ENCODE measurements at places on chromosomes 4 and X.

- no peak for DNase-seq
These were observed 27.0 kb upstream of the ZNF280C start for GRCh38 chrX:130295519-130296296.

DNA sequence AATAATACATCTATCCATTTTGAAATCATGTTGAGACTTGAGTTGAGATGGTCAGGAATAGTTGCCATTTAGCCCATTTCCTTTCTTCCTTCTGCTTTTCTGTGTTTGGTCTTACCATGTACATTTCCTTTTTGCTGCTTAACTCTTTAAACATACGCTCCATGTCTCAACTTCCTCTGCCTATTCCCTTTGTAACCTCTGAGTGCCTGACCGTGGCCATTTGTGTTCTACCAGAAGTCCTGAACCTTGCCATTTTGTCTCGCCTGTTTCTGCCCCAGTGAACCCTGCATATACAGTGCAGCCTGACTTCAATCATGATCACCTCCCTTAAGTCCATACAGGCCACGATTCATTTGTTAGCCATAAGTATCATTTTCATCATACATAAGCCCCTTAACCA lies 169.0 kb downstream of the RAPGEF2 start:
- no peak for DNase-seq

DNA sequence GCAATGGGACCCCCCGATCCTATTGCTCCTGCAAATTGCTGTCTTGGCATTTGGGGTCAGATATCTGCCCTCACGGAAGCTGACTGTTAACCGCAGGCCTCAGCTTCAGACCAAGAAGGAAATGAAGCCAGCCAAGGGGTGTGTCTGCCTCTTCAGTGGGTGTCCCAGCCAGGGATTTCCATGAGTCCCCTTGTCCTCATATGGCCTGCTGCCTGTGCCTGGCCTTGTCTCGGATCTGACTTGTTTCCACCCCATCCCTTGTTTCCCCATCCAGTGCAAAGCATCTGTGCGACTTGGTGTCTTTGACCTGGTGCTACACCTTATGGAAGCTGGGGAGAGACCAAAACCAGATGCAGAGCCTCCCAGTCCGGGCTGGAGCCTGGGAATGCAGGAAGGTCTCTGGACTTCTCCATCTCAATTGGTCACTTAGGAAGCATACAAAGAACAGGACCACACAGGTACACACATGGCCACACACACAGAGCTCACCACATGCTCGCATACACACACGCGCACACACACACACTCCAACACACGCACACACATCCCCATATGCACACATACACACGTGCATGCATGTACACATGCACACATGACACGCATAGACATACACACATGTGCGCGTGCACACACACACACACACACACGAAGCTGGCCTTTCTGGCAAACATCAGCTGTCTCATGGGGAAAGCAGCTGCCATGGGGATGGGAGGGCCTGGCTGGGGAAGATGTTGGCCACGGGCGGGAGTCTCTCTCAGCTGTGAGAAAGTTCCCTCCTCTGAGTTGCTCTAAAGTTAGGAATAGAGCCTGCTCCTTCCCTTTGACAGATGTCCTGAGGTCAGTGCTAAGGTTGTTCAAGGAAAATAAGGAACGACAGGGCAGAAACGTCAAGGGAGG lies 65.5 kb downstream of the CRMP1 start:
- DNase-seq: no peak

DNA sequence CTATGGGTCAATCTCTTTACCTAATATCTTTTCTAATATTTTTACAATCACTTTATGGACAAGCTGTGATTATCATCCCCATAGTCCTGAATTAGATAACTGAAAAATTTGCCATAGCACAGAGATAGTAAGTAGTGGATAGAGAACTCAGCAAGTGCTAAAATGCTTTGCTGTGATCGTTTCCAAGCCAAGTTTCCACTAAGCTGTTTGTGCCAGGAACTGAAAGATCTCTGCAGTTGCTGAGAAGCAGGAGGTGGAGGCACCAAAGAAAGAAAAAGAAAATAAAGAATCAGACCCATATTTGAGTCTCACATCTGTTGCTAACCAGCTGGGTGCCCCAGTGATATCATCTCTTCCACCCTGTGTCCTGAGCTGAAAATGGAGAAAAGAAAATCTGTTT lies 605.6 kb upstream of the BOD1L1 start:
- DNase-seq: no peak

DNA sequence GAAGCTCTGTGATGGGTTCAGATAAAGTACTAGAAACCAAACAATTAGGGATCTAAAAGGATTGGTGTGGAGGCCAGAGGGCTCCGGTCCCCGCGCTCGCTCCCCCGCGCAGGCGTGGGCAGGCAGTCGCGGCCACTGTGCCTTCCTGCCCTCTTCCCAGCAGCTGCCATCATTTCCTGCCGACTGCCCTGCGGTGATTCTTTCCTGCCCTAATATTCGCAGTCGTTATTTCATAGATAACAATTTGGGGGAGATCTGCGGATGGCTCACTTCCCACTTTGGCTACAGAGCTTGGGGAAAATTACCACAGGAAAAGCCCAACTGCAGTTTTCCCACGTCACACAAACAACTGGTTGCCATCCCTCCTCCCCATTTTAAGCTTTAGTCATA lies 2.2 kb downstream of the GRIA2 start:
- DNase-seq: no peak

DNA sequence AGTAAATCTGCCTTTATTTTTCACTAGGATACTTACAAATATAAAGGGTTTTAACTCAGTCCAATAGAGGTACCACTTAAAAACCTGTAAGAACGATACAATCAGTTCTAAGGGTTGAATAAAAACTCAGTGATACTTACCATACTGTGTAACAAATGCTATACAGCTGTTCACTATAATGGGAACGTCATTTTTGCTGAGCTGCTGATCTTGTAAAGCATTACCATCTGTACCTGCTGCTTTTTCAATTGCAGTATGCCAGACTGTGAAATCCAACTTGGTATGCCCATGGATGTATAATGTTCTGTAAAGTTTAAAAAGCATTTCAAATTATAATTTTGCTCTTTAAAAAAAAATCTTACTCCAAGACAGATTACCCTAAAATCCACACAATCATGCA lies 111.2 kb downstream of the ARAP2 start:
- no peak for DNase-seq

Data from upper lobe of right lung (tissue), 1 donor.